ENCODE measurements at places on chromosomes 13 and 19.

DNA sequence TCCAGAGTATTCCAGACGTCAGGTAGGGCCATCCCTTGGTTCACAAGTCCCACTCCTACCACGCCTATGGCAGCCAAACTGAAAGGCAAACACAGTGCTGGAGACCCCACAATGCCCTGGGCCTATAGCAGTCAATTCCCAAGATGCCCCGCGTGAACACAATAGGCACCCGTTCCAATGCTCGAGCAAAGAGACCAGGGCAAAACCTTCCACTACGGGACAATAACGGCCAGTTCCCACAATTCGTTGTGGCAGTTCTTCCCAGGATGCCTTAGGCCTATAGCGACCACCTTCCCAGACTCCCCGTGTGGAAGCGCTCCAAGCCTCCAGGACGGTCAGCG, 538 bp downstream of the ZNF428 start:
- no peak for DNase-seq

DNA sequence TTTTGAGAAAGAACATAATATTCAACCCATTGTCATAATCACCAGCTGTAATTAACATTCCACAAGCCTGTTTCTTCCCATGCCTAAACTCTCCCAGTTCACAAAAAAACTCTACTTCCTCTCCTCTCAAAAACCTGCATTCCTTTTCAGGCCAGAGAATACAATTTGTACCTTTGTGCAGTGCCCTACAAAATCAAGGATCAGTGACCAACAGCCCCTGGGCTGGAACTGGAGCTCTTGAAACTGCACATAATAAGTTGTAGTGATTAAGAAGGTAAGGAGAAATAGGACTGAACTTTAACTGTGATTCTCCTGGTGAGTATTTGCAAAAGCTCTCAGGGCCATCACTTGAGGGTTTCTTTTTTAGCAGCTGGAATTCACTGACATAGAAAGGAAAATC, 472.7 kb downstream of the RFC3 start:
- no peak for DNase-seq

- no peak for DNase-seq
These were observed 11.8 kb downstream of the ARHGEF18 start for GRCh38 chr19:7360393-7360984.

- no peak for DNase-seq
These were observed 9.5 kb upstream of the MPV17L2 start for GRCh38 chr19:18183529-18183928.

All from hindlimb muscle (tissue), 1 donor.